Peyer's patch (tissue), 4 donors: ENCODE measurements at places on chromosomes 5 and 9. TPM values are rescaled to one million over a fixed set of nuclear protein-coding genes. Genes with fewer than 3 reads are reported as not detected.

DNA sequence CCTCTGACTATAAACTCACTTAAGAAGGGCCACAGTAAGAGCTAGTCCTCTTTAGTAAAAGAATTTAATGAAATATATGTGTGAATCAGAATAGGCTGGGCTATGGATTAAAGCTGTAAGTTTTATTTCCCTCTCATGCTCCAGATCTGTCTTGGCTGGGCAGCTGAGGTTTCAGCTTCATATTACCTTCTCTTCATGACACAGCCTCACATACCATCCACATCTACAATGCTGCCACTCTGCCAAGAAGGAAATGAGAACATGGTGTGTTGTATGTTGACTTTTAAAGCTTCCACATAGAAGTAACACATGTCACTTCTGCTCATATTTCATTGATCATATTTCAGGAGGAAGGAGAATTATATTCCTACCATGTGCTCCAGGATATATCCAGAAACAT, 776.0 kb upstream of the ACO1 start:
- H3K27me3 ChIP-seq: no peaks in the 10 kb centered on the region
- no peaks in the 10 kb centered on the region for H3K36me3 ChIP-seq
- no peak for DNase-seq
- H3K4me3 ChIP-seq: no peak overlapping the region

DNA sequence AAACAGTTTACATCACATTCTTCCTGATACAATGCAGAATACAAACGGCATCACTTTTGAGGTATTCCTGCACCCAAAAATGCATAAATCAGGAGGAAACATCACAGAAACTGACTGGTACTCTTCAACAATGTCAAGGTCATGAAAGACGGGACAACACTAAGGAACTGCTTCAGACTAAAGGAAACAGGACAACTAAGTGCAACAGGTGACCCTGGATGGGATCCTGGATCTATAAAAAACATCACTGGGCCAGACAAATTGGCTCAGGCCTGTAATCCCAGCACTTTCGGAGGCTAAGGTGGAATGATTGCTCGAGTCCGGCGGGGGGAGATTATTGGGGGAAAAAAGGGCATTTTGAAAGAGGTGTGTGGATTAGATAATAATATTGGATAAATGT, 22.6 kb downstream of the BTNL9 start:
- H3K36me3 ChIP-seq: no peaks in the 10 kb centered on the region
- H3K27me3 ChIP-seq: peaks cover 11% of the 10 kb centered on the region

GRCh38 chr9:127418037-127418471, 6.1 kb upstream of the ZNF79 start:
- H3K4me1 ChIP-seq: no peaks in the 10 kb centered on the region
- no peaks in the 10 kb centered on the region for H3K36me3 ChIP-seq
- DNase-seq: no peak
- H3K4me3 ChIP-seq: no peak overlapping the region

GRCh38 chr5:108345541-108346171, 36.2 kb downstream of the FBXL17 start:
- H3K36me3 ChIP-seq: no peaks in the 10 kb centered on the region
- H3K27me3 ChIP-seq: no peaks in the 10 kb centered on the region
- no peak overlapping the region for H3K4me3 ChIP-seq
- DNase-seq: no peak

- H3K4me1 ChIP-seq: no peaks in the 10 kb centered on the region
- H3K36me3 ChIP-seq: no peaks in the 10 kb centered on the region
- DNase-seq: no peak
- no peak overlapping the region for H3K4me3 ChIP-seq
These were observed 219.3 kb downstream of the CEMIP2 start for GRCh38 chr9:71549023-71549422.

GRCh38 chr5:59319250-59319649, 574.3 kb downstream of the PDE4D start:
- no peaks in the 10 kb centered on the region for H3K27me3 ChIP-seq
- H3K4me1 ChIP-seq: peaks cover 5% of the 10 kb centered on the region
- no peaks in the 10 kb centered on the region for H3K36me3 ChIP-seq
- H3K4me3 ChIP-seq: no peak overlapping the region
- no peak overlapping the region for H3K27ac ChIP-seq

GRCh38 chr5:5572010-5572865, 149.8 kb downstream of the ICE1 start:
- H3K36me3 ChIP-seq: no peaks in the 10 kb centered on the region
- no peaks in the 10 kb centered on the region for H3K27me3 ChIP-seq
- no peaks in the 10 kb centered on the region for H3K4me1 ChIP-seq

DNA sequence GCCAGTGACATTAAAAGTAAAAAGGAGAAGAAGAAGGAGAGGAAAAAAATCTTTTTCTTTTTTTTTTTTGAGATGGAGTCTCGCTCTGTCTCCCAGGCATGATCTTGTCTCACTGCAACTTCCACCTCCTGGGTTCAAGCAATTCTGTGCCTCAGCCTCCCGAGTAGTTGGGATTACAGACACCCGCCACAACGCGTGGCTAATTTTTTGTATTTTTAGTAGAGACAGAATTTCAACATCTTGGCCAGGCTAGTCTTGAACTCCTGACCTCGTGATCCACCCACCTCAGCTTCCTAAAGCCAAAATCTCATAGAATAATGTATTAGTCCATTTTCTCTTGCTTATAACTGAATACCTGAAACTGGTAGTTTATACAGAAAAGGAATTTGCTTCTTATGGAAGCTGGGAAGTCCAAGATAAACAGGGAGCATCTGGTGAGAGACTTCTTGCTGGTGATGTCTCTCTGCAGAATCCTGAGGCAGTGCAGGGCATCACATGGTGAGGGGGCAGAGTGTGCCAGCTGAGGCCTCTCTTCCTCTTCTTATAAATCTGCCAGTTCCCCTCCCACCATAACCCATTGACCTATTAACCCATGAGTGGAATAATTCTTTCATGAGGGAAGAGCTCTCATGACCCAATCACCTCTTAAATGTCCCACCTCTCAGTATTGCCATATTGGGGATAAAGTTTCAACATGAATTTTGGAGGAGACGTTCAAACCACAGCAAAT, 466.3 kb downstream of the GADD45G start:
- no peak overlapping the region for H3K4me3 ChIP-seq
- no peak overlapping the region for H3K27ac ChIP-seq
- no peaks in the 10 kb centered on the region for H3K4me1 ChIP-seq
- H3K27me3 ChIP-seq: no peaks in the 10 kb centered on the region
- no peaks in the 10 kb centered on the region for H3K36me3 ChIP-seq

DNA sequence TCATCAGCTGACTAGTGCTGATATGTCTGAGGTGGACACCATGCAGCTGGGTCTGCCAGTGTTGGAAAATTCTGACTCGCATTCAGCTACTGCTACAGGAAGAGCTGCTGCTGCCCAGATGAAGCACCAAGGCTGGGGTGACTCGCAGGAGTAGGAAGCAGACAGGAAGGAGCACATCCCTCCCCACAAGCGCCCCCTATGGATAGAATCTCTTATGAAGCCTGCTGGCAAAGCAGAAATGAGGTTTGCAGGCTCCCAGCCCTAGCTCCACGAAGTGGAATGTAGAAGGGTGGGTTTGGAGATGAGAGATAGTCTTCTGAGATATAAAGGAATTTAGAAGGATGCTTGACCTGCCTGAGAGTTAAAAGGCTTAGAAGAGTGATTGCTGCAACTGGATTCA, 443.0 kb downstream of the ACTL7B start:
- no peak overlapping the region for H3K4me3 ChIP-seq
- DNase-seq: no peak
- no peaks in the 10 kb centered on the region for H3K27me3 ChIP-seq
- no peaks in the 10 kb centered on the region for H3K36me3 ChIP-seq
- H3K4me1 ChIP-seq: no peaks in the 10 kb centered on the region

Gene SLC34A3
- 4.0 TPM for total RNA-seq

Gene CATSPER3
- total RNA-seq: 1.1 TPM

GRCh38 chr5:107794741-107795140, 124.0 kb upstream of the EFNA5 start:
- H3K36me3 ChIP-seq: no peaks in the 10 kb centered on the region
- H3K27ac ChIP-seq: no peak overlapping the region
- no peak overlapping the region for H3K4me3 ChIP-seq
- no peak for DNase-seq
- H3K4me1 ChIP-seq: no peaks in the 10 kb centered on the region

- DNase-seq: no peak
- peak overlapping the region; percentile 96 for H3K4me3 ChIP-seq
- H3K27me3 ChIP-seq: no peaks in the 10 kb centered on the region
- no peaks in the 10 kb centered on the region for H3K36me3 ChIP-seq
- H3K27ac ChIP-seq: peak overlapping the region; percentile 77
These were observed 651 bp downstream of the TRIM23 start for GRCh38 chr5:65623482-65623881.

- H3K27me3 ChIP-seq: peaks cover 67% of the 10 kb centered on the region
- no peak overlapping the region for H3K4me3 ChIP-seq
- no peak overlapping the region for H3K27ac ChIP-seq
- DNase-seq: no peak
These were observed 1.6 kb upstream of the PITX1 start for GRCh38 chr5:135035678-135036030.

DNA sequence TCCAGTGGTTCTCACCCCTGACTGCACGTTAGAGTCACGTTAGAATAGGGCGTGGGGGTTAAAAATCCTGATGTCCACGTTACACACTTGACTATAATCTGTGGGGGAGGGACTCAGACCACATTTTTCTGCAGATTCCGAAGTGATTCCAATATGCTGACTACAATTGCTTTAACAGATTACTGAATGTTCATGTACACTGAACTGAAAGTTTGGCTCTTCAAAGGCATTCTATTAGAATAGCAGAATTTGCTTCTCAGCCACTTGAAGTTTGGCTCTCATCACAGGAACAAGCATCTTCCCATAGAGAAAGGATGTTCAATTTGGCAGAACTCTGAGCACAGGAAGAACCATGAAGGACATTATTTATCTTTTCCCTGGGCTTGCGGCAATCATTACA, 84.5 kb downstream of the HAPLN1 start:
- no peaks in the 10 kb centered on the region for H3K27me3 ChIP-seq
- no peak overlapping the region for H3K27ac ChIP-seq
- DNase-seq: no peak

- H3K4me1 ChIP-seq: no peaks in the 10 kb centered on the region
- no peak for DNase-seq
- H3K27ac ChIP-seq: no peak overlapping the region
- no peak overlapping the region for H3K4me3 ChIP-seq
These were observed 652.4 kb upstream of the MEF2C start for GRCh38 chr5:89535411-89535810.

DNA sequence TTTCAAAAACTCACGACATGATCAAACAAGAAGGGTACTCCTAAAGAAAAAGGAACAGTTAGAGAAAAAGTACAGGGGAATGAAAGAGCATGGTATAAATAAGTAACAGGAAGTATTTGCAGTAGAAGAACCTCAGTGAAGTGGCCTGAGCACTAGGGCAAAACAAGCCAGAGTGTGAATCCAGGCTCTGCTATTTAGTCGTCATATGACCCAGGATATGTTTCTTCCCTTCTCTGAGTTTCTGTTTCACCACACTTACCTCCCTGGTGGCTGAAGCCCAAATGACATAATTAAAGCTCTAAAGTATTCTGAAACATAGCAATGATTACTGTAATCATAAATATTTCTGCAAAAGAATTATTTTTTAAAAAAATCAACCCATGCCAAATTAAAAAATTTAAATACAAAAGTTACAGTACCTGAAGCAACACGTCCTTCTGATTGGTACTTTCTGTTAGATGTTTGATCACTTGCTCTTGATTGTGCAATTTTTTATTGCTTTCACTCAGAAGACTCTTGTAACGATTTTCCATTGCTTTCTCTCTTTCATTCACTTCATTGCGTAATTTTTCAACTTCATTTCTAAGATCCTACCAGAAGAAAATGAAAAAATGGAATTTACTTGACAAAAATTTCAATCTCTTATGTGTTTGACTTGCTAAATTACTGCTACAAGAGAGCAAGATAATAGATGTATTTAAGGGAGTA, 88.9 kb downstream of the CDK5RAP2 start:
- peaks cover 18% of the 10 kb centered on the region for H3K36me3 ChIP-seq
- no peaks in the 10 kb centered on the region for H3K4me1 ChIP-seq
- no peak overlapping the region for H3K4me3 ChIP-seq
- no peaks in the 10 kb centered on the region for H3K27me3 ChIP-seq
- no peak overlapping the region for H3K27ac ChIP-seq

GRCh38 chr5:54774281-54775170, 210.9 kb downstream of the ESM1 start:
- peak; percentile 53 for DNase-seq
- H3K27me3 ChIP-seq: no peaks in the 10 kb centered on the region
- H3K36me3 ChIP-seq: no peaks in the 10 kb centered on the region
- no peaks in the 10 kb centered on the region for H3K4me1 ChIP-seq

DNA sequence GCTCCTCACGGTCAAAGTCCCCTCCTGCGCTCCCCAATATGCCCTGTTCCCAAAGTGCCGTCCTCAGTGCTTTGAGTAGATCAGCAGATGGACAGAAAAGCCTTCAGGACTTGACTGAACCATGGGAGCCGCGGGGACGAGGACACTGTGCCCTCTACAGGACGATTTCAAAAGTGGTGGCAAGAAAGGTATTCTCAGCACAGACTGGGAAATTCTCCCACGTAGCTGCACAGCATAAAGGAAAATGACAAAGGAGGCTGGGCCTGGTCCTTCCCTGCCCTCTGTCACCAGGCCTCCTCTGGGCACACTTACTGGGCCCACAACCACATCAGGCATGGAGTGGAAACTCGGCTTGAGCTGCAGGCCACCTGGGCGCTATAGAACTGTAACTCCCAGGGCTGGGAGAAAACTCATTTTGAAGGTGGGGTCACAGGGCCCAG, 16.7 kb upstream of the MTMR12 start:
- H3K27ac ChIP-seq: no peak overlapping the region
- no peaks in the 10 kb centered on the region for H3K27me3 ChIP-seq
- H3K4me3 ChIP-seq: no peak overlapping the region
- peaks cover 3% of the 10 kb centered on the region for H3K4me1 ChIP-seq
- H3K36me3 ChIP-seq: no peaks in the 10 kb centered on the region
- DNase-seq: peak; percentile 85

GRCh38 chr9:132249123-132249522, 87.3 kb downstream of the NTNG2 start:
- DNase-seq: no peak
- no peaks in the 10 kb centered on the region for H3K27me3 ChIP-seq
- no peaks in the 10 kb centered on the region for H3K36me3 ChIP-seq
- H3K4me3 ChIP-seq: no peak overlapping the region
- no peaks in the 10 kb centered on the region for H3K4me1 ChIP-seq

DNA sequence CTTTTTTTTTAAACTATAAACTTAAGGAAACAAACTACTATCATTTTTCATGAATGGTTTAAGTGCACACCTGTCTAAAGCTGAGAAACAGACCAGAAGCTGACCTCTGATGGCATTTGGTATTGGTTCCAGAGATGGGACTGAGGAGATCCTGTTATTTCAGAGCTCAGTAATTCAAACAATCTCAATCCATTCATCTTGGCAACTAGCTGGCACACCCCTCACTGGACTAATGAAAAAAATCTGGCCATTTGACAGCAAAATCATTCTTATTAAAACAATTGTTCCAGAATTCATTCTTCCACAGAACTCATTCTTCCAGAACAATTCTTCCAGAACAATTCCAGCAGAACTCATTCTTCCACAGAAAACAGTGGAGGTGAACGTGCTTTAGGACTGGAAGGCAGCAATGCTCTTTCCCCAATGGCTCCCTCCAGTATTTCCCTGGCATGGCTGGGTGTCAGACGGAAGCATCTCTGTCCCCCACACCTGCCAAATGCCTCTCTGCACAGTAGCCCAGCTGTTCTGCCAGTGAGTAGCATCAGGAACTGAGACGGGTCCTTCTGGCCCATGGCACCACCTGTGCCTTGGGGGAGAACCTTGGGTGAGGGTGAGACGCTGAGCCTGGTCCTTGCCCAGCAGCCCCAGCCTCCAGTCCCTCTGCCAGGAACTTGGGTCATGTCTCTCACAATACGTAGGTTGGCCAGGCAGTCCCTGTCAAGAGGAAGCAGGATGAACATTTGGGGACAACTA, 87.5 kb upstream of the EQTN start:
- H3K4me1 ChIP-seq: no peaks in the 10 kb centered on the region
- H3K4me3 ChIP-seq: no peak overlapping the region
- H3K27ac ChIP-seq: no peak overlapping the region
- DNase-seq: peak; percentile 49

Gene DMAC1
- total RNA-seq: 16.5 TPM
